ENCODE measurements at places on chromosomes 13 and 19.

GRCh38 chr19:38869160-38869835 is 8.8 kb downstream of the RINL start:
- DNase-seq: no peak

DNA sequence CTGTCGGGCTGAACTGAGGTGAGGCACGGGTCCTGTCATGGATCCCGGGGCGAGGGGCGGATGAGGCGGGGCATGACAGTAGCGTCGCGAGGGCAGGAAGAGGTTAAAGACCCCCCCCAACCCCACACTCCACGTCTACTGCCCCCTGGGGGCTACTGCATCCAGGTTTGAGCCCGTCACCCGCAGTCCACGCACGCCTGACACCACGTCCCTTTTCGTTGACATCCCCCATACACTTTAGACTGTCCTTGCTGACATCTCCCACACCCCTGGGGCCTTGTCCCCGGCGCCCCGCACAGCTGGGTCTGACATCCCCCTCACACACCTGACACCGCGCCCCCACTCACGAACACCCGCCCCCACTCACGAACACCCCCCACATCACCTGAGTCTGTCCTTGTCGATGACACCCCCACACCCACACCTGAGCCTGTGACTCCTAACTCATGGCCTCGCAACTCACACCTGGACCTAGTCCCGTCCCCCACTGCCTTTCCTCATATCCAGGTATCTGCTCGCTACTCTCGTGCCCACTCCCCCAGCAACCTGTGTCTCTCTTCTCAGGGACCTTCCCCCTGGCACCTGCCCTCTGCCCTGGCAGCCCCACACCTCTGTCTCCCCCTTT is 416 bp downstream of the SLC25A42 start:
- no peak for DNase-seq

DNA sequence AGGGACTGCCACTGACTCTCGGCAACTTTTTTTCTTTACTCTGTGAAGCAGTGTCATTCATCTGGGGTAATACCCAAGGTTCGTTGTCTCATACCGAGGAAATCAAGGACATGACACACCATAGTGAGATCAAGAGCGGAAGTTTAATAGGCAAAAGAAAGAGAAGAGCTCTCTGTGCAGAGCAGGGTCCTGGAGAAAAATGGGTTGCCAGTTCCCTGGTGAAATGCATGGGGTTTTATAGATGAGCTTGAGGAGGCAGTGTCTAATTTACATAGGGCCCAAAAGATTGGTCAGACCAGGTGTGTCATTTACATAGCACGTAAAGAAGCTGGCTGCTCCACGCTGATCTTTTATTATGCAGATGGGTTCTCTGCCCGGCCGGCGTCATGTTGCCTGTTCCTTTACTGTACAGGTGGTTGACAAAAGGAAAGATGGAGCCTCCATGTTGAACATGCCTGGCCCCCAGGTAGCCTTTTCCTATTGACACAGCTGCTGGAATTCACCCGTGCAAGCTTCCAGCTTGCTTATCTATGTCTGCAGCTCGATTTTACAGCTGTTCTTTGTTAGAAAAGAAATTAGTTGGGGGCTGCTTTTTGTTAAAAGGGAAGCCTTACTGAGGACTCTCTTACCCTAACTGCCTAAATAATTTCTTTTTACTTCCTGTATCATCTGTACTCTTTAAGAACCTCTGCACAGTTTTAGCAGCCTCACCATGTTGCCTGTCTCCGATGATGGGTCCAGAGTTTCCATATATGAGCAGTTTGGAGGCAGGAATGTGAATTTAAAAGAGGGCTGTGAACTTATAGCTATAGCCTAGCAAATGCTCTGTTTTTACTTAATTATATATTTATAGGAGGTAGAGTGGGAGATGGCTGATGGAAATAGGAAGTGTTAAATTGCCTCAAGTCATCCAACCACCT is 98.0 kb upstream of the DIAPH3 start:
- no peak for DNase-seq

- no peak for DNase-seq
These were observed 11.0 kb downstream of the FRY start for GRCh38 chr13:32042551-32042950.

DNA sequence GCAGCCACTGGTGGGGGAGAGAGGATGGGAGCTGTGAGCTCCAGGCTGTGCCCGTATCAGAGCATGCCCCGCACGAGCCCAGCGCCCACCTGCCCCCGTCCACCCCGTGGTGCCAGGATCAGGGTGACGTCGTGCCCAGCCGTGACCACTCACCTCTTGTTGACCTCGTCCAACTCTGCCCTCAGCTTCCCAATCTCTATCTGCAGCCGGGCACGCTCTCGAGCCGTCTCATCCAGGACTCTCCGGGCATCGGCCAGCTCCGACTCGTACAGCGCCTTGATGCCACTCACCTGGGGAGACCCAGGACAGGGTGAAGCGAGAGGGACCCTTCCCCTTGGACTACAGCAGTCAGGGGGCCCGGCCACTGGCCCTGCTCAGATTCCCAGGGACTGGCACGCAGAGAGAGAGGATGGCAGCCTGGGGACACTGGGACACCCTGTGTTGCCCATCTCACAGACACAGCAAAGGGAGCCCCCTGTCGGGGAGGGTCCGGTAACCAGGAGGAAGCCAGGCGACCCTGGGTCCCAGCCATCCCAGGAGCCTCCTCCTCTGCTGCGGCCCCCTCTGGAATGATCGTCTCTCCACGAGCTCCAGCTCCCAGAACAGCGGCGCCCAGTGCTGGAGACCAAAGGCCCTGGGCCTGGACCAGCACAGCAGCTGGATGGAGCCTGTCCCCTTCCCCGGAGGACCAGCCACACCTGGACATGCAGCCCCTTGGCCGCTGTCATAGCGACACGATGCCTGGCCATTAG is 12.3 kb downstream of the LMNB2 start:
- DNase-seq: no peak

GRCh38 chr19:16660763-16661479 is at the start of gene TMEM38A:
TMEM38A (plus strand) TSS chr19:16661139; CDS start chr19:16661218, 79 bp downstream.
- no peak for DNase-seq

GRCh38 chr13:112771877-112772538 is 82.2 kb downstream of the ATP11A start:
- no peak for DNase-seq

DNA sequence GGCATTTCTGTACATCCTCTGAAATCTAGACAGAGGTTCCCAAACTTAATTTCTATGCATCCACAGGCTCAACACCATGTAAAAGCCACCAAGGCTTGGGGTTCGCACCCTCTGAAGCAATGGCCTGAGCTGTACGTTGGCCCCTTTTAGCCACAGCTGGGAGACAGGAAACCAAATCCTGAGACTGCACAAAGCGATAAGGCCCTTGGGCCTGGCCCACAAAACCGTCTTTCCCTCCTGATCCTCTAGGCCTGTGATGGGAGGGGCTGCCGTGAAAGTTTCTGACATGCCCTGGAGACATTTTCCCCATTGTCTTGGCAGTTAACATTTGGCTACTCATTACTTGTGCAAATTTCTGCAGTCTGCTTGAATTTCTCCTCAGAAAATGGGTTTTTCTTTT is 766.4 kb downstream of the GPC5 start:
- DNase-seq: no peak

DNA sequence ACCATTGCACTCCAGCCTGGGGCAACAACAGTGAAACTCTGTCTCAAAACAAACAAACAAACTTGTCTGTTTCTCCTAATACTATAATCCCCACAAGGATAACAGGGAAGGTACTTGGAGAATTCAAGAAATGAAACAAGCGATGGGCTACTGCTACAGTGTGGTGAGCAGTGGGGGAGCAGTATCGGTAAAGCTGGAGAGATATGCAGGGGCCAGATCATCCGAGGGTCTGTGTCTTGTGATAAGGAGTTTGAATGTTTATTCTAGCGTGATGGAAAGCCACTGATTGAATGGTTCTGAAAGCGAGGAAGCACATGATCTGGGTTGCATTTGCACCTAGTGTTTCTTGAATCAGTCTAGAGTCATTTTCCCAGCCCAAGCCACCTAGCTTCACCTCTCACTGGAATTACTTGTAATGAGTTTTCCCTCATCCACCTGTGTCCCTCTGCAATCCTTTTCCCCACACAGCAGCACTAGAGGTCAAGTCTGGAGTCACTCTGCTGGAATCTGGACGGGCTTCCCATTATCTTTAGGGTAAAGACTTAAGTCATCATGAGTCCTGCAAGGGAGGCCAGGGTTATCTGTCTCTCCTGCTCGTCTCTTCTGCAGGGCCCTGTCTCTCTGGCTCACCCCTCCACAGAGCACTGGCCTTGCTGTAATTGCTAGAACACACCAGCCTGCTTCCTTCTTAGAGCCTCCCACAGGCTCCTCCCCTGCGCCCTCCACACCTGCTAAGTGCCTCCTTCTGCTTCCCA is 162.3 kb downstream of the KLF5 start:
- no peak for DNase-seq

GRCh38 chr13:41909506-41909905 is 51.4 kb downstream of the VWA8 start:
- no peak for DNase-seq

- DNase-seq: no peak
These were observed 11.6 kb upstream of the UQCR11 start for GRCh38 chr19:1616875-1617274.

- DNase-seq: no peak
These were observed 271.4 kb downstream of the DLEU7 start for GRCh38 chr13:50572129-50572528.

GRCh38 chr13:29907670-29908069 is 57.3 kb upstream of the UBL3 start:
- DNase-seq: no peak

GRCh38 chr19:6213696-6214641 is 65.8 kb downstream of the MLLT1 start:
- no peak for DNase-seq

GRCh38 chr13:51091839-51092238 is 19.2 kb downstream of the C13orf42 start:
- DNase-seq: no peak

DNA sequence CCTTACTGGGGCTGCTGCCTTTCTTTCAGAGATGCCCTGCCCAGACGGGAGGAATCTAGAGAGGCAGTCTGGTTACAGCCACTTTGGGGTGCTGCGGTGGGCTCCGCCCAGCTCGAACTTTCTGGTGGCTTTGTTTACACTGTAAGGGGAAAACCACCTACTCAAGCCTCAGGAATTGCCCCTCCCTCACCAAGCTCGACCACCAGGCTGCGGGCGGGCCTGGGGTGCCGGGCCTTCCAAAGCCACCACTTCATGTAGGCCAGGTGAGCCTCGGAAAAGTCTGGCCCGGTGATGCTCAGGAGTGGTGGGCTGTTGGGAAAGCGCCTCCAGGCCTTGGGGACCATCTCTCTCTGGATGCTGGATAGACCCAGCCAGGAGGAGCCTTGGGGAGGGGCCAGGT is 218.6 kb downstream of the MTUS2 start:
- no peak for DNase-seq

Data from NK-92 treated with Interleukin-12 subunit alpha and Interleukin-12 subunit beta, amount 100 ng/mL, for 24 hours (cell line).